Bone marrow (tissue), 2 donors: ENCODE measurements at places on chromosomes 2 and 18.

DNA sequence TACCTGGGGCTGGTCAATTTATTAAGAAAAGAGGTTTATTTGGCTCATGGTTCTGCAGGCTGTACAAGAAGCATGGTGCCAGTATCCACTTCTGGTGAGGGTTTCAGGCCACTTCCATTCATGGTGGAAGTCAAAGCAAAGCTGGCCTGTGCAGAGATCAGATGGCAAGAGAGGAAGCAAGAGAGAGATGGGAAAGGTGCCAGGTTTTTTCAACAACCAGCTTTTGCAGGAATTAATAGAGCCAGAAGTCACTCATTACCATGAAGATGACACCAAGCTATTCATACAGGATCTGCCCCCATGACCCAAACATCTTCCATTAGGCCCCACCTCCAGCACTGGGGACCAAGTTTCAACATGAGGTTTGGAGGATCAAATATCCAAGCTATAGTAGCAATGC is 56.8 kb upstream of the ST3GAL5 start:
- DNase-seq, result no peak

DNA sequence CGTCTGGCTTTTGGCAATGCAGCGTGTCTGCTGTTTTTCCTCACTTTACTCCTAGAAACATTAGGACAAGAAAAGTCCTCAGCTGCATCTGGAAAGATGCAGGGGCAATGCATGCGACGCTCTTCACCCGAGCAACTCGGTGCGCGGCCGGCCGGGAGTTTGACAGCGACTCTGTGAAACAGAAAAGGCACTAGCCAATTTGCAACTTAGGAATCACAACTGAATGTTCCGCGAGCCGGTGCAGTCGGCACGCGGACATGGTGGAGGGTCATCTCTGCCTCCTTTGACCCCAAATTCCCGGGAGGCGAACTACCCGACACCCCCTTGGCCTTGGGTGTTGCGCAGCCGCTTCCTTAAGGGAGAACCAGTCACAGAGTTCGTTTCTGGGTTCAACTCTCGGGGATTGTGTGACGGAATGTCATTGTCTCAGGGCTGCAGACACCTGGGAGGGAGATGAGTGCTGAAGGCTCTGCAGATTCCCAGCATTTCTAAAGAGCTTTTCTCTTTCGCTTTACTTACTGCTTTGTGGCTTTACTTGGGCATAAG is 9.8 kb downstream of the NR4A2 start:
- DNase-seq, result no peak

DNA sequence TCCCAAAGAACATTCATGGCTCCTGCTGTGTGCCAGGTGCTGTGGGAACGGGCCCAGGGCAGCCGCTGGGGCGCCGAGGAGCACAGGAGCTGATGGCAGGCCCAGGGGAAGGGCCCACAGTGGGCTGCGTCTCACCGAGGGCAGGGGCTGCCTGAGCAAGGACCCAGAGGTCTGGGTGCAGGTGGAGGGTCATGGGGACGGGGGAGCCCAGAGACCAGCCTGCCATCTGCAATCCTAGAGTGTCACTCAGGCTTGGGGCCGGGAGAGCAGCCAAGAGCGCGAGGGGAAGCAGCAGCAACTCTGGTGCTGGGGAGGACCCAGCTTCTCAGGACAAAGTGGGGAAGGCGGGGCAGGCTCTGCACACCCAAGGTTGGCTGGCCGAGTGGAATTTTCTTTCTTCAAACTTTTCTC is 207.4 kb downstream of the HDAC4 start:
- no peak for DNase-seq

- DNase-seq, result no peak
Measured at GRCh38 chr2:98281607-98282006, 64.6 kb upstream of the CNGA3 start.

- DNase-seq, result no peak
Measured at GRCh38 chr2:139155991-139156390, 375.8 kb upstream of the NXPH2 start.

- no peak for DNase-seq
Measured at GRCh38 chr18:68402784-68403183, 312.1 kb downstream of the TMX3 start.

DNA sequence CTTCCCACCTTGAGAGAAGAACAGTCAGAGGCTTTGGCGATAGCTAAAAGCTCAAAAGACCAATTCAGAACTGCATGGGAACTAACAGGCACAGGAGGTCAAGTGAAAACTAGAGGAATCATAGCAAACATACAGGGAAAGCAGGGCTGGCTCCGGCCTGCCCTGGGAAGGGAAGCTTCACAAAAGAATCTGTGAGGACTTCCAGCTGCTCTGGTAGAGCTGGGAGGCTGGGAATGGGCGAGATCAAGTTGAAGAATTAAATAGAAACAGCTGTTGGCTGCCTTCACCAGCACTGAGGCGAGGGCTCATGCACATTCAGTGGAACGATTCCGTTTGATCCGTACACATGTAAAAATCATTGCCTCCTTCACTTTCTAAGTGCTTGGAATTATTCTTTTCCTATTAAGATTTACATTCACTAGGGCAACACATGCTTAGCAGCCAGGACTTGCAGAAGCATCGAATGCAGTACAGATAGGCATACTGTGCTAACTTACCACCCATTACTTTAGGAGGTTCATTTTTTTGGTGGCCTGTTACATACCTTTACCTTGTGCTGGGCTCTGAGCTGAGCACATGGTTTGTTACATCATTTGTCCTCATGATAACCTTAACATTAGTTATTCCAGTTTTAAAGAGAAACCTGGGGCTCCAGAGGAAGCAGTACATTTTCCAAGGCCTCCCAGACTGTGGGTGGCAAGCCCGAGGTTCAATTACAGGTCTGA is 125.4 kb upstream of the RNF152 start:
- no peak for DNase-seq
